Right lobe of liver (tissue), 6 donors: ENCODE measurements at places on chromosomes 7 and 10. TPM values are rescaled to one million over a fixed set of nuclear protein-coding genes. Genes with fewer than 3 reads are reported as not detected.
A peak's percentile ranks its signal among the peaks of the same experiment; 100 is the strongest.

DNA sequence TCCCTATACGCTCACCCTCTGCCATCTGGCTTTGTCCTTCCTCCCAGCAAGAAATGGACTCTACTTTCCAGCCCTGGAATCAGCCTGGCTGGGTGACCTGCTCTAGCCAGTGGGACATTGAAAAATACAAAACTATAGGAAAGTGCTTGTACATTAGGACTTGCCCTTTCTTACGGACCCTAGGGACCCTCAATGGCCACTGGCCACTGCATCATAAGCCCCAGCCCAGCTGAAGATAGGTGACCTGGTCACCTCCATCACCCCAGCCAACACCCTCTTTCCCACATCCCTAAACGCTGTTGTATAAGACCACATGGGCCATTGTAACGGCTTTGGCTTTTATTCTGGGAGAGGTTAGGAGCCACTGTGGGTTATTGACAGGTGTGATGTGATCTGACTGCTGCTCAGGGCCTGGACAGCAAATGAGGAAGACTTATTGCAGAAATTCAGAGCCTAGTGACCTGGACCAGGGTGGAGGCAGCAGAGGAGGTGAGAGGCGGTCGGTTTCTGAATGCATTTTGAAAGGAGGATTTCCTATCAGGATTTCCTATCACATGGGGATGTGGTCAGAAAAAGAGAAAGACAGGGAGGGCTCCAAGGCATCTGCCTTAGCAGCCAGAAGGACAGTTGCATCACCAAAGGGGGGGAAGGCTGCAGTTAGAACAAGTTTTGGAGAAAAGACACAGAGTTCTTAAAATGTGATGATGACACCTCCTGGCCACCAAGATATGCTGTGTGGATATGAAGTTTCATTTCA, 2.2 kb upstream of the LMBR1 start:
- no peaks in the 10 kb centered on the region for H3K36me3 ChIP-seq
- no peak overlapping the region for H3K27ac ChIP-seq
- H3K27me3 ChIP-seq = no peaks in the 10 kb centered on the region
- DNase-seq = no peak

DNA sequence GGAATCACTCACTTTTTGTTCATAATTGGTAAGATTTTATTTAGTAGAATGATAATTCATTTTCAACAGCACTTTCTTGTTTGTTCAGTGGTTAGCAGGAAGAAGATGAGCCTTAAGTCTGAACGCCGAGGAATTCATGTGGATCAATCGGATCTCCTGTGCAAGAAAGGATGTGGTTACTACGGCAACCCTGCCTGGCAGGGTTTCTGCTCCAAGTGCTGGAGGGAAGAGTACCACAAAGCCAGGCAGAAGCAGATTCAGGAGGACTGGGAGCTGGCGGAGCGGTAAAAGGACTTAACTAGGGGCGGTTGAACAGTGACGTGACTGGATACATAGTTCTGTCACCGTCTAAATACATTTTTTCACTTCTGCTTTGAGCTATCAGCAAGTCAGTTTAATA, 31.3 kb downstream of the RABGEF1 start:
- H3K4me3 ChIP-seq = no peak overlapping the region
- no peak overlapping the region for H3K27ac ChIP-seq
- no peaks in the 10 kb centered on the region for H3K27me3 ChIP-seq
- DNase-seq = no peak

DNA sequence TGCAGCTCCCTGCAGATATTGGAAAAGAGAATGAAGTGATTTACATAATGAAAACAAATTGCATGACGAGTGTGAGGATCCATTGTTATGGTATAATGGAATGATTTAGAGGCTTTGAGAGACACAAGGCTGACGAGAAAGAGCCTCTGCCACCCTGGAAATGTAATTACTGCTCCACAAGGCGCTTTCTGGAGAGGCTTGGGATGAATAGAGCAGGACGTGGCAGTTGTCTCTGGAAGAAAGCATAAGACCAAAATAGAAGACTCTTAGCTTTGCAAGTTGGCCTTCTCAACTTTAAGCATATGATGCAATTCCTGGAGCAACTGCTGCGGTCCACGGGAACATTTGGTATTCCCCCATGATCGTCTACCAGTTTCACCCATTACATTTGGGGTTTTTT, 181.9 kb upstream of the TCF7L2 start:
- no peaks in the 10 kb centered on the region for H3K27me3 ChIP-seq
- no peaks in the 10 kb centered on the region for H3K36me3 ChIP-seq
- no peak overlapping the region for H3K4me3 ChIP-seq
- H3K27ac ChIP-seq = no peak overlapping the region
- H3K4me1 ChIP-seq = no peaks in the 10 kb centered on the region

DNA sequence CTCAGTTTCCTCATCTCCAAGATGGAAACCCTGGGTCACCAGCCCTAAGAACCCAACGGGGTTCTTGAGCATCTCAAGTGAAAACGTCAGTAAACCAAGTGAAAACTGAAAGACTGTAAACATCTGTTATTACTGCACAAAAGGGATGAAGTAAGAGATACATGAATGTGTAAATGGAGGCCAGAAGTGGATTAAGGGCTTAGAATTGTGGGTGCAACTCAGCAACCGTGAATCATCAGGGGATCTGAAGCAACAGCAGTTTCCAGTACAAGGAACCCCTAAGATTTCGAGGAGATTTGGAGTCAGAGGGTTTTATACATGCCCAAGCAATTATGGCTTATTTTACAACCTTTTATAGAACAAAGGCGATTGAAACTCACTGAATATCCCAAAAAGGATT, 95.7 kb upstream of the SVIL start:
- H3K27ac ChIP-seq = no peak overlapping the region
- no peaks in the 10 kb centered on the region for H3K27me3 ChIP-seq
- H3K36me3 ChIP-seq = no peaks in the 10 kb centered on the region
- no peaks in the 10 kb centered on the region for H3K4me1 ChIP-seq

DNA sequence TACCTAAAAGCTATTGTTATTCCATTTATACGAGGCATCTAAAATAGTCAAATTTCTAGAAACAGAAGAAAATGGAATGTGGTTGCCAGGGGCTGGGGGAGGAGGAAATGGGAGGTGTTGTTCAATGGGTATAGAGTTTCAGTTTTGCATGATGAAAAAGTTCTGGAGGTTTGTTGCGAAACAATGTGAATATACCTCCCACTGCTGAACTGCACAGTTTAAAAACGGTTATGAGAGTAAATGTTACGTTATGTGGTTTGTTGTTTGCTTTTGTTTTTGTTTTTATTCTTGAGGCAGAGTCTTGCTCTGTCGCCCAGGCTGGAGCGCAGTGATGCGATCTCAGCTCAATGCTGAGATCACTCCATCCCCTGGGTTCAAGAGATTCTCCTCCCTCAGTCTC, 64.9 kb upstream of the NRBF2 start:
- no peaks in the 10 kb centered on the region for H3K4me1 ChIP-seq
- H3K27ac ChIP-seq = no peak overlapping the region
- no peaks in the 10 kb centered on the region for H3K36me3 ChIP-seq
- no peak for DNase-seq
- no peak overlapping the region for H3K4me3 ChIP-seq
- H3K27me3 ChIP-seq = no peaks in the 10 kb centered on the region

DNA sequence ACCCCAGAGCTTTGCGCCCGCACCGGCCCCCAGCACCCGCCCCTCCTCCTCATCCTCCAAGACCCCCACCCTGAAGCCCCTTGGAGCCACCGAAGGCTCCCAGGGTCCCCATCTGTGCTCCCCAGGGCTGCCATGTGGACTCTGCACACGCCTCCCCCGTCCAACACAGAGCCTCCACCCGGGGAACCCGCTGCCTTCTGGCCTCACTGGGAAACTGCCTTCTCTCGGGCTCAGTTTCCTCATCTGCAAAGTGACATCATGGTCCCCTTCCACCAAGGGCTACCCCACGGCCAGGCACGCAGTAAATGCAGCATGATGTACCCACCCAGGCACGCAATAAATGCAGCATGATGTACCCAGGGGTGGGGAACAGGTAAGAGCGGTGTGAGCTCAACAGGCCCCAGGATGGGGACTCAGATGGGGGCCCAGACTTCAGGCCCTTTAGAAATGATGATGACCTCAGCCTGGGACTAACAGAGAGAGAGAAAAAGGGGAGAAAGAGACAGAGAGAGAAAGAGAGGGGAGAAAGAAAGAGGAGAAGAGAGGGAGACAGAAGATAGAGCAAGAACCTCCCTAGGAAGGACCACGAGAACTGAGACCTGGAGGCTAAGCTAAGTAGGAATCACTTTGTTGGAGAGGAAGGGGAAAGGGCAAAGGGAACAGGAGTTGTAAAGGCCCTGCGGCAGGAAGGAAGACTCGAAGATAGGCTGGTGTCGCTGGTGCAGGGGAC, 2.5 kb upstream of the MICALL2 start:
- H3K27me3 ChIP-seq = no peaks in the 10 kb centered on the region
- DNase-seq = no peak
- no peaks in the 10 kb centered on the region for H3K4me1 ChIP-seq
- no peak overlapping the region for H3K4me3 ChIP-seq

GRCh38 chr7:114354306-114354705, 60.3 kb upstream of the FOXP2 start:
- H3K4me1 ChIP-seq = no peaks in the 10 kb centered on the region
- no peak overlapping the region for H3K27ac ChIP-seq
- no peaks in the 10 kb centered on the region for H3K27me3 ChIP-seq
- no peak overlapping the region for H3K4me3 ChIP-seq

GRCh38 chr10:103834436-103835095, 20.8 kb downstream of the SH3PXD2A start:
- H3K27me3 ChIP-seq = no peaks in the 10 kb centered on the region
- peak overlapping the region; percentile 58 for H3K27ac ChIP-seq
- no peak for DNase-seq
- H3K36me3 ChIP-seq = no peaks in the 10 kb centered on the region

DNA sequence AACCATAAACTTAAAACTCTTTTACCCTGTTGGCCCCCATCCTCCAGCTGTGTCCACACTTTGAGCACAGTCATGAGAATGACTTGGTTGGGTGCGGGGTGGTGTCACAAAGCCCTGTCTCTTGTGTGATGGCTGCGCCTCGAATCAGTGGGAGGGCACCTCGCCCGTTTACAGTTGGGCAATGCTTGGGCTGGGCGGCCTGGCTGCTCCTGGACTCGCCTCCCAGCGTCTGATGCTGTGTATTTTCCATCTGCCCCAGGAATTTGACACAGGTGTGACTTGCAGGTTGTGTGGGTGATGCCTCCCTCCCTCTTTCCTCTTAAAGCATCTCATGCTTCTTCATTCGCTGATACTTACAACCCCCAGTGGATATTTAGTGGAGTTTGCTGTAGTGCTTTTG, 33.7 kb downstream of the CHST12 start:
- no peak overlapping the region for H3K4me3 ChIP-seq
- H3K27me3 ChIP-seq = no peaks in the 10 kb centered on the region
- peaks cover 12% of the 10 kb centered on the region for H3K36me3 ChIP-seq
- no peak for DNase-seq
- no peak overlapping the region for H3K27ac ChIP-seq

GRCh38 chr7:22718911-22719420, 8.0 kb upstream of the IL6 start:
- no peak for DNase-seq
- no peaks in the 10 kb centered on the region for H3K4me1 ChIP-seq
- no peaks in the 10 kb centered on the region for H3K36me3 ChIP-seq
- H3K4me3 ChIP-seq = no peak overlapping the region
- no peak overlapping the region for H3K27ac ChIP-seq
- no peaks in the 10 kb centered on the region for H3K27me3 ChIP-seq

GRCh38 chr7:158685693-158686092, 18.9 kb downstream of the NCAPG2 start:
- no peaks in the 10 kb centered on the region for H3K4me1 ChIP-seq
- H3K36me3 ChIP-seq = no peaks in the 10 kb centered on the region
- H3K27me3 ChIP-seq = no peaks in the 10 kb centered on the region
- H3K27ac ChIP-seq = no peak overlapping the region
- no peak overlapping the region for H3K4me3 ChIP-seq

- no peak overlapping the region for H3K27ac ChIP-seq
- H3K27me3 ChIP-seq = no peaks in the 10 kb centered on the region
- no peaks in the 10 kb centered on the region for H3K36me3 ChIP-seq
- no peak for DNase-seq
Observed at GRCh38 chr10:12490963-12491362, 141.6 kb downstream of the CAMK1D start.

- H3K36me3 ChIP-seq = no peaks in the 10 kb centered on the region
- H3K4me3 ChIP-seq = no peak overlapping the region
- no peak for DNase-seq
- no peaks in the 10 kb centered on the region for H3K27me3 ChIP-seq
- H3K27ac ChIP-seq = no peak overlapping the region
Observed at GRCh38 chr10:78932054-78932386, 136.7 kb upstream of the ZMIZ1 start.

DNA sequence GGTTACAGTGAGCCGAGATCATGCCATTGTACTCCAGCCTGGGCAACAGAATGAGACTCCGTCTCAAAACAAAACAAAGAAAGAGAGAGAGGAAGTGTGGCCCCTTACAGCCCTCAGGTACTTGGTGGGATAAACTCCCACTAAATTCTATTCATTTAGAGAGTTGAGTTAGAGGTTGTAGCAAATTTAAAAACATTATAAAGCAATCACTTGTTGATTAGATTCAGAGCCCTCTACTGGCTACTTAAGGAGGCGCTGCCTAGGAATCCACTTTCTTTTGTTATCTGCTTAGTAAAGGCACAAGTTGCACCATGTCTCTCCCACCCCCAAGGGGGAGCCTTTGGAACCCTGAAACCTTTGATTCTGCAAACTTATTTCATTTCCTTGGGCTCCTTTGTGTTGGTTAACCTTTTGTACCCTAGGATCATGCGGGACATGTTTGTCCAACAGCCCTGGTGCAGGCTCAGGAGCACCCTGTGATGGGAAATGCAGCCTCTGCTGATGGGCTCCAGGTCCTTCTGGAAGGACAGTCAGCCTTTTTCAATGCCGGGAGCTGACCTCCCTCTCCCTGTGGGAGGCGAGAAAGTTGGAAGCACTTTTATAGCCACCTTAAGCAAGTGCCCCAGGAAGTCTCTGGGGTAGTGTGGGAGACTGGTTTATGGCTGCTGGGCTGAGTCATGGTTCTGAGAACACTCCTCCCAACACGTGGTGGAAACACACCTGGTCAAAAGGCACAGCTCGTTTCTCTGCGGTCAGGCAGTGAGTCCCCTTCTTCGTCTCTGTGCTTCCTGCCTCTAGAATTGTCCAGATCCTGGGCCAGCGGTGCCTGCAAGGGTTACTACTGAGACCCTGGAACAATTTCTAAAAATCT, 2.3 kb downstream of the HKDC1 start:
- H3K4me3 ChIP-seq = peak overlapping the region; percentile 46
- H3K4me1 ChIP-seq = no peaks in the 10 kb centered on the region
- no peaks in the 10 kb centered on the region for H3K36me3 ChIP-seq

The PRKG1 gene
- total RNA-seq = 1.4 TPM

The CCL24 gene
- not detected for total RNA-seq

The ITPRID1 gene
- total RNA-seq = not detected

The DMBT1 gene
- total RNA-seq = 0.20 TPM

The TMEM130 gene
- total RNA-seq = not detected

The C10orf88 gene
- 2.8 TPM for total RNA-seq

The MRC1 gene
- total RNA-seq = 38.5 TPM

The ZNF853 gene
- total RNA-seq = 0.37 TPM

The PLPP4 gene
- total RNA-seq = 0.81 TPM

The CELF2 gene
- total RNA-seq = 3.4 TPM
